ENCODE measurements at places on chromosomes 1 and 21. TPM values are rescaled to one million over a fixed set of nuclear protein-coding genes. Genes with fewer than 3 reads are reported as not detected.

ZNF697 gene
- not detected for total RNA-seq

SCCPDH gene
- total RNA-seq, result 9.4 TPM

DNA sequence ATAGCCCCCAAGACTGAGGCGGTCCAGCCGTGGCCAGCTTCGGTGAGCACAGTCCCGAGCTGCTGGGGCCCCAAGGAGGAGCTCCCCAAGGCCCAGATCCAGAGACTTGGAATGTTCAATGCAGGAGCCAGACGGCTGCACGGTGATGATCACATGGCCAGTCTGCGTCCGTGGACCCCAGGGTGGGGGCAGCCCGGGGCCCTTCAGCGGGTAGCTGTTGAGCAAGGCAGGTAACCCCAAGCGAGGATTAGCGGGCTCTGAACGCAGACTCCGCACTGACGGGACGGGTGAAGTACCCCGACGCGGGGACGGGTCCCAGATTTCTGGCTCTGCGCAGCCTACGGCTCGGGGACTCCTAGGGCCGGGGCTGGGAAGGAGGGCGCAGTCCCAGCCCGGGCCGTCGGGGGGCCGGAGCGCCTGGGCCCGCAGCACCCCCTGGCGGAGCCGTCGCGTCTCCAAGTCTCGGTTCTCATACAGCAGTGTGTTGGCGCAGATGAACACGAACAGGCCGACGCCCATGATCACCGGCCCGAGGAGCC is 2.7 kb downstream of the TMEM200B start:
- peak; percentile 69 for DNase-seq

DNA sequence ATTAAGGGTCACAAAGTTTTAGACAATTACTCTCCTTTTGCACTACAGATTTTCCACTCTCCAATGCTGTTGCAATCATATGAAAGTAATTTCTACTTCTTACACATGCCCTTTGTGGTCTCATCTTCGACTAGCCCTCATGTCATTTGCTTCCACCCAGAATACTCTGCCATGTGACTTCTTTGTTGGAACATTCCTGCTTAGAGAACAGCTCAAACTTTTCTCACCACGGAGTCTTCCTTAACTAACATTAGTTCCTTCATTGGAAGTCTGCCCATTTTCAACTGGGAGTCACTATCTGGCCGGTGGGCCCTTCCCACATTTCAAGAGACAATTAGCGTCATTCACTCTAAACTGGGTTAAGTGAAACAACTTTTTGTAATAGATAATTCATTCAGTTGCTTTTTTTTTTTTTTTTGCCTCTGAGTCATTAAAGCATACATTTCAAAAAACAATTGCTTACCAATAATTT is 142.6 kb upstream of the PALMD start:
- DNase-seq, result no peak

GRCh38 chr1:222618001-222618879 is at the start of gene MIA3:
TSS of gene MIA3 (plus strand) at chr1:222618097. CDS start at chr1:222618111, 14 bp downstream.
- peak; percentile 84 for DNase-seq

- DNase-seq, result no peak
These were observed 1.7 kb downstream of the FOXO6 start for GRCh38 chr1:41362749-41363590.

GRCh38 chr1:110312188-110313121 is 26.7 kb upstream of the RBM15 start:
- DNase-seq, result peak; percentile 74

DNA sequence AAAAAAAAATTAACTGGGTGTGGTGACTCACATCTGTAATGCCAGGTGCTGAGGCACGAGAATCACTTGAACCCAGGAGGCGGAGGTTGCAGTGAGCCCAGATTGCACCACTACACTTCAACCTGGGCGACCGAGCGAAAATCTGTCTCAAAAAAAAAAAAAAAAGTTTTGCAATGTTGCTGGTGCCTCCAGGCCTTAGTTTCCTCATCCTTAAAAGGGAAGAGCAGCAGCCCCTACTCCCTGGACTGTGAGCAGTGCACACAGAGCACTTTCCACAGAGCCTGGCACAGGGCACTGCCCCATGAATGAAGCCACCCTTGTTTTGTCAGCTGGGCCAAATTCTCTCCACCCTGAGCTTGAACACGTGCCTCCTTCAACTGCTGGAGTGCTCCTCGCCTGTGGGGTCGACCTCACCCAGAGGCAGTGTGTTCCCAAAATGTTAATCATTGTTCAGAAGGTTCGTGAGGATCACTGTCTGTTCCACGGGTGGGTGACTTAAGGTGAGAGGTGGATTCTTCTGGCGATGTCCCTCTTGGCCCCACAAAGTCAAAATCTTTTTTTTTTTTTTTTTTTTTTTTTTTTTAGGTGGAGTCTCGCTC is 152.1 kb upstream of the TMEM51 start:
- no peak for DNase-seq

- no peak for DNase-seq
These were observed 36.4 kb upstream of the HSD17B7 start for GRCh38 chr1:162753998-162754585.
